ENCODE measurements at places on chromosomes 12 and 14. TPM values are rescaled to one million over a fixed set of nuclear protein-coding genes. Genes with fewer than 3 reads are reported as not detected.

GRCh38 chr14:61570549-61571290, 124.6 kb upstream of the HIF1A start:
- DNase-seq, result no peak

GRCh38 chr14:47278233-47278842, 397.1 kb downstream of the MDGA2 start:
- peak; percentile 22 for DNase-seq

GRCh38 chr14:96827290-96827689, 30.1 kb downstream of the VRK1 start:
- DNase-seq, result no peak

GRCh38 chr12:49974231-49974675, 1.5 kb downstream of the AQP6 start:
- peak; percentile 66 for DNase-seq

- DNase-seq, result no peak
These were observed 64.5 kb downstream of the TTC9 start for GRCh38 chr14:70706177-70706576.

DNA sequence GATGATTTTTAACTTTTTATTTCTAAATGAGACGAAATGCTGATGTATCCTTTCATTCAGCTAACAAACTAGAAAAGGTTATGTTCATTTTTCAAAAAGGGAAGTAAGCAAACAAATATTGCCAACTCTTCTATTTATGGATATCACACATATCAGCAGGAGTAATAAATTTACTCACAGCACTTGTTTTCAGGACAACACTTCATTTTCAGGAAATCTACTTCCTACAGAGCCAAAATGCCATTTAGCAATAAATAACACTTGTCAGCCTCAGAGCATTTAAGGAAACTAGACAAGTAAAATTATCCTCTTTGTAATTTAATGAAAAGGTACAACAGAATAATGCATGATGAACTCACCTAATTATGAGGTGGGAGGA, 139.6 kb downstream of the HMGA2 start:
- no peak for DNase-seq

DNA sequence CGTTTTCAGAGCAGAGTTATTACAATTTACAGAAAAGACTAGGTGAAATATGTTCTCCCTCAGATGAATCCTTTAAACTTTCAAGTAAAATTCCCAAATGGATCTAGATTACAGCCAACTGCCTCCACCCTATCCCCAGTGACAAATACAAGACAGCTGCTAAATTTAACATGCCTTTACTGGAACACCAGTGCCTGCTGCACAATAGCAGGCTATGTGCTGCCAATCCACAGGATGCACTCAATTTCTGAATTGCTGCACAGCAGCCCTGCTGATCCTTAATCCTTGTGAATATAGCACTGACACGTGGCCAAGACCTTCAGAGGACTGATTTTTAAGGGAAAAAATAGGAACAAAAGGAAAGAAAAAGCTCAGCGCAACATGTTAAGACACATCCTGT, 128.9 kb downstream of the CCER1 start:
- DNase-seq, result peak; percentile 17

DNA sequence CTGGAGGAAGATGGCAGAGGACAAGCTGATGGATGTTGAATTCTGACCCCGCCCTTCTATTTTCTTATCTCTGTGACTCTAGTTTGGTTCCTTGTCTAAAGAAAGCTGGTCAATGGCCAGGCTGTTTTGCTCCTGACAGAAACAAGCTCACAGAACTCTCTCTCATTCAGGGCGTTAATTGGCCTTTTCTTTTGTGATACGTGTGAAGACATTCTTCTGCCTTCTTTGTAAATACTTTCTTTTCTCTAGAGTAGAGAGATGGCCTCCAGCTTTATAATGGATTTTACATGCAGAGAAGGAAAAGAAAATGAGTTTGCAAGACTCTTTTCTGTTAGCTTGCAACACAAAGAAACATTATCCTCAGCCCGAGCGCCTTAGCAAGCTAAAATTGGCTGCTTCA, 492.2 kb upstream of the CCDC196 start:
- peak; percentile 22 for DNase-seq

DNA sequence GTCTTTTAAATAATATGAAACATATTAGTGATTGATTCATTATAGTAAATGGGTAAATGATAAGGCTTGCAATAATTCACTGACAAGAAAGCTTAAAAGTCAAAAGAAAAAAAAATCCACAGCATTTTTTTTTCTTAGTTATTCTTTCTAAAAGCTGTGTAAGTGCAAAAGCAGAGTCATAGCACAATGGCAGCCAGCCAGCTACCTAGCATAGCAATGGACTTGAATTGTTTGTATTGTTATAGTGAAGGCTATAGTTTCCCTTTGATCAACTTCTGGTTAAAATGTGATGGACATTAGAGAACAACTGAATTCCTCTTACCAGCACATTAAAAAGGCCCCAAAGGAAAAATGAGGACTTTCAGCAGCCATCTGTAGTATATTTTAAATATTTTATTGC, 232.1 kb downstream of the NAV3 start:
- DNase-seq, result peak; percentile 11

DNA sequence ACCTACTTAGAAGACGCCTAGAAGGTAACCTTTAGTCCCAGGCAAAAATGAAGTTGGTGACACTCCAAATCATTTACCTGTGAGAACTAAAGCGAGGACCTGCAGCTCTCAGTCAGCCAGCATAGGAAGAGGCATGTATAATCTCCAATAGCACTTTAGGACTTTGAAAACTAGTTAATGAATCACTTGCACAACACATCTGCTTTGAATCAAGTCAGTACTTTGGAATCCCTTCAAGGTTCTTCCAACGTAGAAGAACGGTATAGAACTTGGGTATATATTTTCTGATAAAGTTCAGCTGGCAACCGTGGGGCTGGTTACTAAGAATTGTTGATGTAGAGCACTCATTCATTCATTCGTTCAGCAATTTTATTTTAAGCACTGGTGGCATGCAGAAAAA, 251.9 kb downstream of the TMEM132D start:
- DNase-seq, result no peak

The KRT77 gene
- 0.60 TPM for polyA plus RNA-seq

The AMN gene
- polyA plus RNA-seq, result 0.16 TPM

The PTPRQ gene
- 0.37 TPM for polyA plus RNA-seq

The RNASE7 gene
- 0.23 TPM for polyA plus RNA-seq

The P3H3 gene
- polyA plus RNA-seq, result 56.8 TPM

The KERA gene
- polyA plus RNA-seq, result 168 TPM

The ZDHHC22 gene
- 0.64 TPM for polyA plus RNA-seq

The CELA1 gene
- polyA plus RNA-seq, result not detected
